ENCODE measurements at places on chromosomes 12 and 14.

DNA sequence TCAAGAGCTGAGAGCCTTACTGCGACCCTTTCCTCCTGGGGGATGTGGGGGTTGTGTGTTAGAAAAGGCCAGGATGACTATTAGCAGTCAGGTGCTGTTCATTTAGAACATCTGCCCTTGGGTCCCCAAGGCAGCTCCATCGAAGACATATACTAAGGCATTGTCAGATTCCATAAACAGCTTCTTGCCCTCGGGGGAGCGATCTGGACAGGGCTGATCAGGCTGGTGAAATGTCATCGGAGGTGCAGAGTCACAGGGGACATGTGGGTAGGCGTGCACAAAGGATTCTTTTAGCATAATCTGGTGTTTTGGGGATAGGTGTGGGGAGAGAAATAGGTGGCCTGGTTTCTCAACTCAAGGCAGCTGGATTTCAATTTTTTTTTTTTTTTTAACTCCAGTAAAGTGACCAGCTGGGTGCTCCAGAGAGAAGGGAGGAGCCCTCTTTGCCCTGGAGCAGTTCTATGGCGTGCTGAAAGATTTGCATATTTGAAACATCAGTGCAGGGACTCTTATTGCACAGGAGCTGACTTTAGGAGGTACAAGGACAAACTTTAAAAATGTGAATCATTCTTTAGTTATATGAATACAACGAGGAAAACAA, 160.1 kb downstream of the SUDS3 start:
- DNase-seq: no peak

- DNase-seq: no peak
Observed at GRCh38 chr12:93149229-93149628, 220.1 kb upstream of the EEA1 start.

DNA sequence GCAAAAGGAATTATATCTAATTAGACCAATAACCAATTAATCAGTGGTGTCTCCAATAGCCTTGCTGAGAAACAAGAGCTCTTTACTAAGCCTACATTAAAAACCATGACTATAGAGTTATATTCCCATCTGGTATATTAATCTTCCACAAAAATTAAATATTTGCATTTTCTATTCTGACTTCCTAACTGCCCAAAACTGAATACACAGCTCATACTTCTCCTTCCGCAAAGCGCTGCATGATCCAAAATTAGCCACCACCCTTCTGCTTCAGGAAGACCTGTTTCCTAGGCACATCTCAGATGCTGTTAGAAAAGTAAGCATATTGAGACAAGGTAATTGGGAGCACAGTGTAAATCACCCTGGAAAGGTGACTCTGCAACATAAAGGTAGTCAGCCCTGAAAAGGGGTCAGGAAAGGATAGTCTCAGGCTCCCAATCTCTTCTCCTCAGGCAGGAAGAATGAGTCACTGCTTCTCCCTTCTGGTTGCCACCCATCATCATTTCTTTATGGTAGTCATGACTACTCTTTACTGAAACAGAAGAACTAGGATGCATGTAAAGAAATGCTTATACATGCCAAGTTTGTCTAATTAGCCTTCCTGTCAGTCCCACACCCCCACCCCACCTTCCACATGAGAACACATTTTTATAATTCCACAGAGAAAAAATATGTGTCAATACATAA, 54.3 kb downstream of the PLCZ1 start:
- no peak for DNase-seq

DNA sequence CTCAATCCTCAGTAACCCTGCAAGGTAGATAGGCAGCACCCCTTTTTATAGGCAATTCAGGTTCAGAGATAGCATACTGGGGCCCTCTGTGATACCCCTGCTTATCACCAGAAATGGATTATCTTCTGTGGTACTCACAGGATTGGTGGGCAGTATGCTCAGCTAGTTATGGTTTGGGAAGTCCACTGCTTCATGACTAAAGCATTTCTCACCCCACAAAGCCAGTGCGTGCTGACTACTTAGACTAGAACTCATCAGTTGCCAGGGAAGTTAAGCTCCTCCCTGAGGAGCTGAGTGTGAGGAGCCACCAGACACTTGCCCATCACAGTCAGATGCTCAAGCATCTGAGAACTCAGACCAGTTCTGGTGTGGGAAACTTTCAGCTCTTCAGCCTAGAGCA, 76.3 kb downstream of the SCAF11 start:
- DNase-seq: no peak

- DNase-seq: no peak
Observed at GRCh38 chr12:58463051-58463450, 457.3 kb downstream of the LRIG3 start.

DNA sequence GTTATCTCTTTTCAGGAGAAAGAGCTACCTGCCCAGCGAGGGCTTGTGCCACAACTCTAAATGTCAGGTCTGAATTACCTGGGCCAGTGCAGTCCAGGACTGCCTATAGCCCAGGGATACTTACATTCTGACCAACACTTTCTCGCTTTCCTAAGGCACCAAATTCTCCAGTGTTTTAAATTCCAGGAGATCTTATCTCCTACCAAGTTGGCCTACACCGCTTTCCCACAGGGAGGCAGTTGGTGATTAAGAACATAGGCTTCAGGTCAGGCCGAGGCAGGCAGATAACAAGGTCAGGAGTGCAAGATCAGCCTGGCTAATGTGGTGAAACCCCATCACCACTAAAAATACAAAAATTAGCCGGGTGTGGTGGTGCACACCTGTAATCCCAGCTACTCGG, 41.1 kb downstream of the RPS29 start:
- no peak for DNase-seq

- DNase-seq: no peak
Observed at GRCh38 chr12:57836442-57837375, 9.8 kb downstream of the CTDSP2 start.

GRCh38 chr14:92175811-92176210, 54.0 kb downstream of the CPSF2 start:
- no peak for DNase-seq

- DNase-seq: no peak
Observed at GRCh38 chr12:91523831-91524230, 341.2 kb upstream of the DCN start.

DNA sequence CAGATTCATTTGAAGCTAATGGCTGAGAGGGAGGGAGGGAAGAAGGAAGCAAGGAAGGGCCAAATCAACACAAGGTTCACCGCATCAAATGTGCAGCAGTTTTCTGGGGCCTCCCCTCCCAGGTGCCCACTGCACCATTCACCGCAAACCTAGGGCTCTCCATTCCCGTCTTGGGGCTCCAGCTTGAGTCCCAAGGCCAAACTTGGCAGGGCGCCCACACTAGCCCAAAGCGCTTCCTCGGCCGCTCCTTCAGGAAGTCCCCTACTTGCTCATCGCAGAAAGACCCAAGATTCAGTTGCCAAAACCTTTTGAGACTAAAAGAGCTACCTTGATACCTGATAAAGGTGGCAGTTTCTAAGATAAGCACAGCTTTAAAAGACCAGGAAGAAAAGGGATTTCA, 140.5 kb upstream of the FKBP4 start:
- DNase-seq: no peak

DNA sequence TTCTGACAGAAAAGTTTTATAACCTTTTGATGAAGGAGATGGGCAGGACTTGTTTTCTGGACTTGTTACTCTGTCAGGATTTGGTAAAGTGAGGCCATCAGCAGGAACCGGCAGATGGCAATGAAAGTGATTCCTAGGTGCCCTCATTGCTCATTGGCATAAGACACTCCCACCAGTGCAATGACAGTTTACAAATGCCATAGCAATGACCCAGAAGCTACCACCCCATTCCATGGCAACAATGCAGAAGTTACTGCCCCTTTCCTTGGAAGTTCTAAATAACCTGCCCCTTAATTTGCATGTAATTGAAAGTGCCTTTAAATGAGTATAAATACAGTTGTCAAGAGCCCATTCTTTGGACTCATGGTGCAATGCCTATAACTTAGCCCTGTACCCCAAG, 222.6 kb downstream of the CEP128 start:
- DNase-seq: no peak

DNA sequence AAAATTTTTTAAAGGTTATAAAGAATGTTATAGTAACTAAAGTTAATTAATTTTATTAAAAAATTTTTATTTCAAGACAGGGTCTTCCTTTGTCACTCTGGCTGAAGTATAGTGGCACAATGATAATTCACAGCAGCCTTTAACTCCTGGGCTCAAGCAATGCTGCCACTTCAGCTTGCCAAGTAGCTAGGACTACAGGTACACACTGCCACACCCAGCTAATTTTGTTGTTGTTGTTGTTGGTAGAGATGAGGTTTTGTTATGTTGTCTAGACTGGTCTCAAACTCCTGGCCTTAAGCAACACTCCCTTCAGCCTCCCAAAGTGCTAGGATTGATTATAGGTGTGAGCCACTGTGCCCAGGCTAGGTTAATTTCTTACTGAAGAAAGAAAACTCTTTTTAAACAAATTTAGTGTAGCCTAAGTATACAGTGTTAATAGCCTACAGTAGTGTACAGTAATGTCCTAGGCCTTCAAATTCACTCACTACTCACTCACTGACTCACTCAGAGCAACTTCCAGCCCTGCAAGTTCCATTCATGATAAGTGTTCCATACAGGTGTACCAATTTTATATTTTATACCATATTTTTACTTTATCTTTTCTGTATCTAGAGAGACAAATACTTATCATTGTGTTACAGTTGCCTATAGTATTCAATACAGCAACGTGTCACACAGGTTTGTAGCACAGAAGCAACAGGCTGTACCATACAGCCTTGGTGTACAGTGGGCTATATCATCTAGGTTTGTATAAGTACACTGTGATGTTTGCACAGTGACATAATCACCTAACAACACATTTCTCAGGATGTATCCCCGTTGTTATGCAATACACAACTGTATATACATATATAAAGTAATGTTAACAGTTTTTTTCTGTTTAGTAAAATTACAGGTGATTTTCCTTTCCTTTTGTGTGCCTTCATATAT, 24.7 kb upstream of the DNAAF2 start:
- DNase-seq: no peak

GRCh38 chr12:53170876-53171724, 9.4 kb upstream of the ZNF740 start:
- DNase-seq: no peak

- DNase-seq: no peak
Observed at GRCh38 chr14:68039593-68039992, 220.0 kb downstream of the RAD51B start.

DNA sequence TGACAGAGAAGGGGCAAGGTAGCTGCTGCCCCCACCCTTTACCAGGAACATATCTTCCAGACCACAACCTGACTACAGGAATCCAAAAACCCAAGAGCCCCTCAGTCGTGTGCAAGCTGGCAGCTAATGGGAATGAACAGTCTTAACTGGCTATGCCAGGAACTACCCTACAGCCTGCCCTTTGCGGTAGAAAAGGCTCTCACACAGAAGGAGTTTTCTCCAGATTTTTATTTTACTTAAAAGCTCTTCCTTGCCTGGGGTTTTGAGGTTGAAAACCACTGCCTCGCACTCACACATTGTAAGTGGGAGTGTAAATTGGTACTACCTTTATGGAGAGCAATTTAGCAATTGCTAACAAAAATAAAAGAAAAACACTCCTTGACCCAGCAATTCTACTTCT, 28.3 kb downstream of the PITPNM2 start:
- no peak for DNase-seq

- DNase-seq: no peak
Observed at GRCh38 chr14:66403183-66403582, 83.0 kb upstream of the CCDC196 start.

DNA sequence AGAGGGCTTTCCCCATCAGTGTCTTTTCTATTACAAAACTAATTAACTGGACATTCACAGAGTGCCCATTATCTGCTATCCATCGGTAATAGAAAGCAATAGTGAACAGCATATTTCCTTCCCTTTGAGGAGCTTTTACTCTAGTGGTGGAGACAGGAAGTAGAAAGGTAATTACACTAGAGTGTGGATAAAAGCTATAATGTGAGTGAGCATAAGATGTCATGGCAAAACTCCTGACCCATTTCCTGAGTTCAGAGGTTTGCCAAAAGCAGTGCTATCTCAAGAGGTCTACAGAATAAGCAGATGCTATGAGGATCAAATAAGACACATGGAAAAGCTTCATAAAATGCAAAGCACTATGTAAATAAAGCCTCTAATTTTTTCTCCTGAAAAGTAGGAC, 24.0 kb downstream of the TIMELESS start:
- peak; percentile 5 for DNase-seq

GRCh38 chr12:6214633-6215032, 14.4 kb downstream of the CD9 start:
- no peak for DNase-seq

DNA sequence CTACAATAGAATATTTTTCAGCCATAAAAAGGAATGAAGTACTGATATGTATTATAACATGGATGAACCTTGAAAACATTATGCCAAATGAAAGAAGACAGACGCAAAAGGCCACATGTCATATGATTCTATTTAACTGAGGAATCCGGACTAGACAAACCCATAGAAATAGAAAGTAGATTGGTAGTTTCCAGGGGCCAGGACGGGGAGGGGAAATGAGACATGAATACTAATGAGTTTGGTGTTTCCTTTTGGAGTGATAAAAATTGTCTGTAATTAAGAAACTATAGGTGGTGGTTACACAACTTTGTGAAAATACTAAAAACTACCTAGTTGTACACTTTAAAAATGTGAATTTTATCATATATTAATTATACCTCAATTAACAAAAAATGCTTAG, 247.6 kb downstream of the BCAT1 start:
- DNase-seq: no peak

GRCh38 chr12:62279961-62280360, 19.8 kb downstream of the USP15 start:
- no peak for DNase-seq

DNA sequence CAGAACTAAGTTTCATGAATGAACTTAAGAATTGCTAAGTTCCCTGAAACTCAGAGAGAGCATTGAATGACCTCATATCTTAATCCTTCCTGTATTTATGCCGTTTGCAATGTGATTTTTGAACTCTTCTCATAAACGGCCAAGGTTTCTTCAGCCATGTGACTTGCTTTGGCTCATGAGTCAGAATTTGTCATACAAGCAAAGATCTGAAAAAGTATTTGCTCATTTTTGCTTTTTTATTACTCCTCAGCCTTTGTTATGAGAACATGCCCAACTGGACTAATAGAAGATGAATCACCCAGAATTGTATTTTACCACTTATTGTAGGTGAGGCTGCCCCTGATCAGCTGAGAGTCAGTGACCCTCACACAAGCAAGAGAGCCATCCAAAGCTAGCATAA, 693.8 kb downstream of the BCL11B start:
- no peak for DNase-seq

- DNase-seq: no peak
Observed at GRCh38 chr12:89575374-89575773, 49.5 kb upstream of the POC1B start.

- no peak for DNase-seq
Observed at GRCh38 chr12:58930770-58931324, 10.5 kb upstream of the LRIG3 start.

Measured in NCI-H1436 (cell line).